ENCODE measurements at places on chromosomes 6 and 20. TPM values are rescaled to one million over a fixed set of nuclear protein-coding genes. Genes with fewer than 3 reads are reported as not detected.
A peak's percentile ranks its signal among the peaks of the same experiment; 100 is the strongest.

DNA sequence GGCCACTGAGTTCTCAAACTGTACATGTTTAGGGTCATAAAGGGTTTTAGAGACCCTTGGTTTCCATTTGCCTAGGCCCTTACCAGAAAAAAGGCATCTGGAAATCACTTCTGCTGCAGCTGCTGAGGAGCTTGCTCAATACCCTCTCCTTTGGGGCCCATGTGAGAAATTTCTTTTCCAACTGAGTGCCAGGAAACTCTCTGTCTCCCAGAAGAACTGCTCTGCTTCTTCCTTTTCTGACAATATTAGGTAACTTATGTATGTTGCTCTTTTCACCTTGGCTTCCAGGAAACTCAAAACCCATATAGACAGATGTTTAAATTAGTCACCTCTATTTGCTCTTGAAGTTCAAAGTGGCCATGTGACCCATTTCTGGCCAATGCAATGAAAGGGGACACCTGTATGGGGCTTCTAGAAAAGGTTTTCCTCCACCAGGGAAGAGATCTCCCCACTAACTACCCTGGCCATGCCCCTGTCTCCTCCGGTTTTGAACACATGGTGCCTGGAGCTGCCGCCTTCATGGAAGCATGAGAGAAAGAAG, 121.6 kb downstream of the PREX1 start:
- no peak for DNase-seq

- no peak for DNase-seq
Observed at GRCh38 chr6:2213086-2213485, 32.3 kb downstream of the GMDS start.

DNA sequence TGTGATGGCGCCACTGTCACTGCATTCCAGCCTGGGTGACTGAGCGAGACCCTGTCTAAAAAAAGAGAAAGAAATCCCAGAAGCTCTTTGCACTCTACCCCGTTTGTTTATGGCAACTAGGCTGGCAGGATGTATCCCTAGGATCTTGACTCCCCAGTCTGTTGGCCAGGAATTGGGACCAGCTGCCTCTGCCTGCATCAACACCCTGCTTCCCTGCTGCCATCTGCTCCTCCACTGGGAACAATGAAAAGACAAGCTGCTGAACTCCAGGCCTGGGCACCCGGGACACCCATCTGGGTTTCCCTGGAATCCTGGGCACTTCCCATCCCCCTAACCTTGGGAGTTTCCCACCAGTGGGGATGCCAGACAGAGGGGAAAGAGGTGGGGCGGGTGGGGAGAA, 64.9 kb downstream of the CPNE5 start:
- no peak for DNase-seq

GRCh38 chr6:91659891-91660290, 1073.0 kb upstream of the MAP3K7 start:
- DNase-seq = no peak

DNA sequence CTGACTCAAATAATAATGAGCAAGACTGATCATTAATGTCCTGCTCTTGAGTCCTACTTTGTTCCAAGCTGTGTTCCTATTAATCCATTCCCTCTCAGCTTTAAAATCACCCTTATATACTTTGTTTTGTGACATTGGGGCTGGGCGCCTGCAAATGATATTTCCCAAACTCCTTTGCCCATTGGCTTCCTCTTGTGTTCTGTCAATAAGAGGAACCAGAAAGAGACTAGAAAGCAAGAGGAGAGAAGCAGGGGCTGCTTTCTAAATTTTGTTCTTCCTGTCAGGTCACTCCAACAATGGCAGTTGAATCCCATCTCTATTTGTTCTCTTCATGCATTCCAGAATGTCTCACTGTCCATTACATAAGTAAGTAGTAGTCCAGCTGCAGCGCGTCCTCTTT, 21.6 kb upstream of the TRIM27 start:
- DNase-seq = no peak

- DNase-seq = no peak
Observed at GRCh38 chr6:127952176-127952575, 51.3 kb upstream of the THEMIS start.

DNA sequence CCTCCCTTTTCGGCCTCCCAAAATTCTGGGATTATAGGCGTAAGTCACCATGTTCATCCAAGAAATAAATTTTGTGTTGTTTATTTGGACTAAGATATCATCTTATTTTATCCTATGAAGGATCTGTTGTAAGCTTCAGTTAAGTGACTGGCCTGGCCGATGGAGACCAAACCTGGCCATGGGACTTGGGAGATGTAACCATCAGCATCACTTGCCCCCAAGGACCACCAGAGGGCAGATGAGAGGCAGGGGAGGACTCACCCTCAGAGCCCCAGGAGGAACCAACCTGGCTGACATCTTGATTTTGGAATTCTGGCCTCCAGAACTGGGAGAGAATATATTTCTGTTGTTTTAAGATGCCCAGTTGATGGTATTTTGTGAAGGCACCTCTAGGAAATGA, 266.7 kb downstream of the CDH26 start:
- no peak for DNase-seq

GRCh38 chr6:40743690-40744446, 156.7 kb upstream of the LRFN2 start:
- DNase-seq = no peak

GRCh38 chr6:25685251-25685650, 33.2 kb downstream of the SCGN start:
- DNase-seq = no peak

DNA sequence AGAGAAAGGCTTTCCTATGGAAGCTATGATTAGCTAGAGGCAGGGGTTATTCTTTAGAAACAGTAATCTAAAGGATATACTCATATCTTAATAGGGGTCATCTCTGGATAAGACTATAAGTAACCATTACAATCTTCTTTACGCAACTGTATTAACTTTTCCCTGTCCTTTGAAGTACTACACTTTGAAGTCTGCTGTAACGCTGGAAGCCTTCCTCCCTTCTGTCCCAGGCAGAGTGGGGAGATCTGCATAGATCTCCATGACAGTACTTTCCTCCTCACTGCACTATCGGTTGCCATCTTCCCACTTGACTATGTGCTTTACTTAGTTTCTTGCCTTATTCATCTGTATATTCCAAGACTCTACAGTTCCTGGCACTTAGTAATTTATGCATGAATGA, 20.1 kb downstream of the SLC35B3 start:
- DNase-seq = no peak

DNA sequence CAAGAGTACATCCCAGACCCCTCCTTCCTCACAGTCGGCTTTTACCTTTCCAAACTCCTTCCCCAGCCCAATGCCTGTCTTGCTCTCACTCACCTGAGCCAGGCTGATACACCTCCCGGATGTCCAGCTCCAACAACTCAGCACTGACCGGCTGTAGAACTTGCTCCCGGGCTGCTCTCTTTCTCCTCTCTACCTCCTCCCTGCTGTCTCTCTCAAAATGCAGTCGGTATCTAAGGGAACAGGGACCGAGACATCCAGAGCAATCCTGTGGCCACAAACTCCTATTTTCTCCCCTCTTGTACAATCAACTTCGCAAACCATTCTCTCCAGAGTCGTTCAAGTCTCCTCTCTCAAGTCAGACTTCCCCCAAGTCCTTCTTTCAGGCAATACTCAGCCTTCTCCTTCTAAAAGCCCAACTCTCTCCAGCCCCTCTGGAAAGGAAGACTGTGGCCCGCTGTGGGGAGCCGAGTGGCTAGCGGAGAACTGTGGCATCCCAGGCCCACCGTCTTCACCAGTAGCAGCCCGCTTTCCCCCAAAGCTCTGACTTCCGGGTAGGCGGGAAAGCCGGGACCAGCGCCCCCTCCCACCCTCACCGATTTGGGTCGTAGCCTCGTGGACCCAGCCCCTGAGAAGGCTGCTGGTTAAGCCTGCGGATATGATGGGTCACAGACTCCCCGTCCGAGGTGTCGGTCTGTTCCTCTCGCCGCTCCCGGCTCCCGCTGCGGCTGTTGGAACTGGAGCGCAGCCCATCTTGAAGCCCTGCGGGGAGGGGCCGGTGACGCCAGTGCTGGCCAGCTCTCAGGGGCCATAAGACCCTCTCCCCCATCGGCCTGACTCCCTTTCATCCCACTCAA, 1.1 kb downstream of the GNL1 start:
- DNase-seq = peak; percentile 57

- DNase-seq = no peak
Observed at GRCh38 chr6:108432792-108433191, 127.9 kb upstream of the FOXO3 start.

GRCh38 chr20:45012682-45013302, 46.5 kb downstream of the STK4 start:
- no peak for DNase-seq

DNA sequence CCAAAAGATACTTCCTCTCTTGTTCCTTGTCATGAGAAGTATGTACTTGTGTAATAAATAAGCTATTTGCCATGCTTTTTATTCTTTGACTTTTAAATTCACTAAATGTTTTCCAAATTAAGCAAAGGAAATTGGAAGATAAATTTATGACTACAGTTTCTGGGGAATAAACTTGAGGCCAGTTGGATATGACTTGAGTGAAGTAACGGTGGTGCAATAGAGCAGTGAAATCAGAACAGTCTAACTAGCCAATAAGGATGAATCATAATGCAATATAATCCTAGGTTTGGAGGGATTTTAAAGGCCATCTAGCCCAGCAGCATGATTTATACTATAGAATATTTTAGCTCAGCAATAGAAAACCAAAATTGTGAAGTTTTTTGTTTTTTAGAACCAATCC, 183.8 kb upstream of the TCF21 start:
- no peak for DNase-seq

DNA sequence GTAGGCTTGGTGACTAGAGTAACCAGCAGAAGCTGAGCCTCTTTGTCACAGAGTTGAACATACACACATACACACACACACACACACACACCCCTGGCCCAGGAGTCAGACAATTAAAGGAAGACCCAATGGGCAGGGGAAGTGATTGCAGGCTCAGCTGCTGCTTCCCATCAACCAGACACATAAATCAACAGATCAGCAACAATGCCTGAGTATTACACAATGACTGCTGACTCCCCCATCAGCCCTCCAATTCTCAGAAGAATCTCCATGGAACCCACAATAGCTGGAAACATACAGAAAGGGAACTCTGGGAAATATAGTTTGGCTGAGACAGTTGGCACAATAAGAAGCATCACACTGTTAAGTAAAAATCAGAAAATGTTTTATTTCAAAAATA, 270.4 kb upstream of the PLCB4 start:
- DNase-seq = no peak

GRCh38 chr20:49028684-49029083, 17.4 kb upstream of the CSE1L start:
- DNase-seq = no peak

DNA sequence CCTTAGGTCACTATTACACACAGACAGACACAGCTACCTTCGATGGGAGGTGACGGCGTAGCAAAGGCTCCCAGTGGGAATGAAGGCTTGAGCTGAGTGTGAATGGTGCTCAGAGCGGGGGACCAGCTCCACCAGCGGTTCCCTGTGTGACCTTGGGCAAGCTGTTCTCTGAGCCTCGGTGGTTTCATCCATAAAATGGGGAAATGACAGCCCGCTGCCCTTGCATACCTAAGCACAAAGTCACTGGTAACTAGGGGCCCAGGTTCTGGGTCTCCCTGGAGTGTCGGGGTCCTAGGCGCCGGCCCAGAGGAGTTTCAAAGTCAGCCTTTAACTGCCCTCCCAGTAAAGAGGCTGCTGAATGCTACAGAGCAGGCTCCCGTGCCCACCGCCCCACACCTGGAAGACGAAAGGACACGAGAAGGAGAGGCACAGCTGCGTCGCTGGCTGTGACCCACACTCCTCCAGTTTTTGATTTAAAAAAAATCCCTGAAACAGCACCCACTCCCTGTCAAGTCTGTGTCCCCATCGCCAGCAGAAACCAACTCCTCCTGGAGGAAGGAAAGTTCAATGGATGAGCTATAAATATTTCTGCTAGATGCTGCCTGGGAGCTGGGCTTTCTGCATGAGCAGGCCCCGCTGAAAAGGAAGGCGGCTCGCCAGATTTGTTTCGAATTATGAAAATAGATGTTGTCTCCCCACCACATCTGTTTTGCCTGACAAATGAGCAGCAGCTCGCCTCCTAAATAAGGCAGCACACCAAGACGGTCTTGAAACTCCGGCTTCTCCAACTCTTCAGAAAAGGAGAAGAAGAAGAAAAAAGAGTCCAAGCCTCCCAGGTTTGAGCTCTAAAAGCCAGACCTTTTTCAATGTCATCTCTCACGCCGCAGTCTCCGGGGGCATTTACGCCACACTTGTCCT, 27.4 kb downstream of the PMEPA1 start:
- DNase-seq = no peak

DNA sequence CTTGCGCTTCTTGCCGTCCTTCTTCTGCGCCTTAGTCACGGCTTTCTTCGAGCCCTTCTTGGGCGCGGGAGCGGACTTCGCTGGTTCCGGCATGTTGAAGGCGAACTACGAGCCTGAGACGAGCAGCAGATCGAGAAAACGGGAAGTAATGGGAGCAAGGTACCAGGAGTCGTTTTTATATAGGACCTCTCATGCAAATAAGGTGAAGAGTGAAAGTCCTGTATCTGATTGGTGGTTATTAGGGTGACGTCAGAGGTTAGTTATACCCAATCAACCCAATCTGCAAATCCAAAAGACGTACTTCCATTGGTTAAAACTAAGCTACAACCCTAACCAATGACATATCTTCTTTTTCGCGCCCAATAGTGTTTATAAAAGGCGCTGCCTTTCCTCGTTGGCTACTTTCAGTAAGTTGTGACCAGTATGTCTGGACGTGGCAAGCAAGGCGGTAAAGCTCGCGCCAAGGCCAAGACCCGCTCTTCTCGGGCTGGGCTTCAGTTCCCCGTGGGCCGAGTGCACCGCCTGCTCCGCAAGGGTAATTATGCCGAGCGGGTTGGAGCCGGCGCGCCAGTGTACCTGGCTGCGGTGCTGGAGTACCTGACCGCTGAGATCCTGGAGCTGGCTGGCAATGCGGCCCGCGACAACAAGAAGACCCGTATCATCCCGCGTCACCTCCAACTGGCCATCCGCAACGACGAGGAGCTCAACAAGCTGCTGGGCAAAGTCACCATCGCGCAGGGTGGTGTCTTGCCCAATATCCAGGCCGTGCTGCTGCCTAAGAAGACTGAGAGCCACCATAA, 100.6 kb upstream of the PRSS16 start:
- peak; percentile 86 for DNase-seq

DNA sequence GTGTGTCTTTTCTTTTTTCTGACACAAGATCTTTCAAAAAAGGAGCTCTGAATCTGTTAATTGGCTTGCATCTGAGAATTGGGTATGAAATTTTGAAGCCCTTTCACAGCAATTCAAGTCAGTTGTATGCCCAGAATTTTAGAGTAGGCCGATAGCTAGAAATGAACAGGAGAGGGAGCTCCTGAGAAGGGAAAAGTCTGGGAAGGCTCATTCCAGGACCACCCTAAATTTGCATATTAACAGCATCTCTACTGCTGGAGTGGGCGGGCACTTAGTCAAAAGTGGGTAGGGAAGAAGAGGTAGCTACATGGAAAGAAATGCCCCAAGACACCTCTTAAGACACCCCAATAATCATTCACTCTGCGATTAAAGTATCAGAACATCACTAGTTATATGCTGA, 928.3 kb downstream of the TBC1D32 start:
- no peak for DNase-seq

The MYBL2 gene
- 0.60 TPM for total RNA-seq

The LAMA5 gene
- 433 TPM for total RNA-seq

The CITED2 gene
- 67.0 TPM for total RNA-seq

The UNC5CL gene
- 1.6 TPM for total RNA-seq

The SLC32A1 gene
- total RNA-seq = not detected

All from ureter (tissue), 1 donor.